ENCODE measurements at places on chromosomes 5 and 9.
A peak's percentile ranks its signal among the peaks of the same experiment; 100 is the strongest.

GRCh38 chr9:121954477-121955140 is 138.5 kb downstream of the TTLL11 start:
- DNase-seq = no peak

- DNase-seq = no peak
These were observed 74.5 kb downstream of the CDKN2A start for GRCh38 chr9:21919377-21920362.

DNA sequence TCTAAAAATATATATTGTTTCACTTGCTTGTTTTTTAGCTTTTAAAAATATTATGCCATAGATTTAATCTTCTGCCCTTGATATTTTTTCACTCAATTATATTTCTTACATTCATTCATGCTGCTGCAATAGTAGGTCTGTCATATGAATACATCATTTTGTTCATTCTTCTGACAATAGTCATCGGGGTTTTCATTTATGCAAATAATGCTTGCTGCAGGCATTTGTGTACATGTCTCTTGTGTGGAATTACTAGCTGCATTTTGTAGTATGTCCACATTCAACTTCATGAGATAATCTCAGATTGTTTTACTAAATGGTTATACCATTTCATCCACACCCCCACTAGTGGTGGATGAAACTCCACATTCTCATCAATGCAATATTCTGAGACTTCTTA is 5.3 kb upstream of the PLPP1 start:
- DNase-seq = no peak

DNA sequence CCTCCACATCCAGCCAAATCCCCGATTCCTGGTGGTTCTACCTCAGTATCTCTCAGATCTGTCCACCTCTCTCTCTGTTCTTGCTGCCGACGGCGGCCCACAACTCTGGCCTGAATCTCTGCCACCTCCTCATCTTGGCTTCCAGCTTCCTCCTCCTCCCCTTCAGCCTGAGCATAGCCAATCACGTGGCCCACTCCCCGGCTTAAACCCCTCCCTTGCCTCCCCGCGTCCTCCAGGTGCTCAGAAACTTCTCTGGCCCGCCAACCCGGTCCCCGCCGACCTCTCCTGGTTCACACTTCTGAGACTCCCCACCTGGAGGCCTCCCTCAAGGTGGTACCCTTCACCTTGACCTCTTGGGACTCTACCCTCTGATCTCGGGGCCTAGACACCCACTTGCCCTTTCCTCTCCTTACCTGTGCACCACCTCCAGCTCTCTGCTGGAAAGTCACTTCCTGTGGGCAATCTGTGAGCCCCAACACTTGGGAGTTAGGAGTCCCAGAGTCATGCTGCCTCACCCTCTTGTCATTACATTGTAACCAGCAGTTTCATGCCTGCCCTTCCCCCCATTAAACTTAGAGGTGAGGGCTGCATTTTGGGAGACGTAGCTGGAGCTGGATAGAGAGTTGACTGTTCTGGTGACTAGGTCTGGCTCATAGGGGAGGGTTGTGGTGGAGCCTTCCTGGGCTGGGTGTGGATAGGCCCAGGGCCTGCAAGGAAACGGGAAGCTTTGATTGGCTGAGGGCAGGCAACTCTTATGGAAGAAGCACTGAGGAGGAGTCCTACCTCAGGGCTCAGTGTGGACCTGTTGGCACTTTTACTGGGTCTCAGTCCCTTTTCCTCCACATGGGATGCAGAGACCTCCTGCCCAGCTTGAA is 4.5 kb upstream of the SET start:
- DNase-seq = peak; percentile 37

DNA sequence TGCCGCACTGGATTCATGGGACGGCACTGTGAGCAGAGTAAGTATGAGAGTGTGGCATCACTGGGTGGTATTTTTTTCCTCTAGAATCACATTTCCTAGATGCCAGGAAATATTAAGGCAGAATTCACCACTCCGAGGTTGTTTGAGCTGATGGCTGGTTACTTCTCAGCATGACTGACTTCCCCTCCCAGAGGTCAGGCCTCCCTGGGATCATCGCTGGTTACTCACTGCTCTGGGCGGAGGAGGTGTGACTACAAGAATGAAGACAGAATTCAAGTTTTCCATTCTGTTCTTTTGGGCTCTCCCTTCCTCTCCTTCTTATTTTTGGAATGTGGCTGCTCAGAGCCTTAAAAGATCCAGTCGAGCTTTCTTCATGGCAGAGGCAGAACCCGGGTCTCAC is 76.6 kb upstream of the PRRC1 start:
- no peak for DNase-seq

- no peak for DNase-seq
These were observed 135.0 kb upstream of the DAP start for GRCh38 chr5:10896016-10896415.

GRCh38 chr5:79318935-79319614 is 83.1 kb downstream of the JMY start:
- DNase-seq = no peak

DNA sequence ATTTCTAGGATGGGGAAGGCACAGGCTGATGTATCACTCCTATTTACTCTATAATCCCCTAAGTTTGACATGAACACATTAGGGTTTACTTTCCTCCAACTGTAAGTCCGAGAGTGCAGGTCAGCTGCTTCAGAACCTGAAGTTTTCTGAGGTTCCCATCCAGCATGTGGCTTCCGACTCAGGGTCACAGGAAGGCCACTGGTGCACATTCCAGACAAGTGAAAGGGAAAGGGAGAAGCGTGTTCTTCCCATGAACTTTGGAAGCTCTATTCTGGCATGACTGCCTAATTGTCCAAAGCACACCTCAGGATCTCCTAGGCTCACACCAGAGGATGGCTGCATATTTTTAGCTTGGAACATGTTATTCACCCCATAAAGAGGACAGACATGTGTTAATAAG is 602.6 kb downstream of the SEMA5A start:
- DNase-seq = no peak

DNA sequence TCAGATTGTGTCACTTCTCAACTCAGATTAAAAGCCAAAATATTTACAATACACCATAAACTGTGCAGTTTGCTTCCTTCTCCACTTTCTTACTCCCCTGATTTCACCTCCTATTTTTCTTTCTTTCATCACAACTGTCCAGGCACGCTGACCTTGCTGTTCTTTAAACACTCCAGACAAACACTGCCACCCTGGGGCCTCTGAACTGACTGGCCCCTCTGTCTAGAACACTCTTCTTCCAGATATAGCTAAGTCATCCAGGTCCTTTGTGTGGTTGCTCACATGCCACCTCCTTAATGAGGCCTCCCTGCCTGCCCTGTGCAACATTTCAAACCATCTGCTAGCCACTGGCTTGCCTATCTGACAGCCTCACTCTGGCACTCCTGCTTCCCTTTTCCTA is 46.6 kb downstream of the ATG10 start:
- no peak for DNase-seq

DNA sequence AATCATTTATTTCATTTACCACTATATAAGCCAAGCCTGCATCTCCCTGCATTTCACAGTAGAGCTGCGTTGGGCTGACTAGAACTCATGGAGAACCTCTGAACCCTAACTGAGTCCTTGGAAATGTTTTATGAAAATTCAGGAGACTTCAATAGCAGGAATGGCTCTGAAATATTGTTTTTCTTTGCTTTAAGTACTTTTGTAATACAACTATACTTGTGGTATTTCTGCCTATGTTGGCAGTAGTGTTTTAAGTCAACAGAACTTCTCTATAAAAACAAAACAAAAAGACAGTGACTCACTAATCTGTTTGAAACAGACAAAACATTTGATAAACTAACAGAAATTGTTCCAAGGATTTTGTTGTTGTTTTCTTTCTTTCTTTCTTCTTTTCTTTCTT is 489.2 kb upstream of the MEF2C start:
- no peak for DNase-seq

All from stimulated activated CD8-positive, alpha-beta memory T cell treated with anti-CD3 and anti-CD28 coated beads, Interleukin-7, amount 100 ng/mL, for 1 hour (primary cell).